OCI-M1 (cell line): ENCODE measurements at places on chromosomes 12 and 14.

GRCh38 chr12:85507456-85507855 lies 227.4 kb downstream of the ALX1 start:
- DNase-seq, result no peak

- DNase-seq, result peak; percentile 58
Measured at GRCh38 chr12:49698619-49699545, 8.3 kb downstream of the FMNL3 start.

DNA sequence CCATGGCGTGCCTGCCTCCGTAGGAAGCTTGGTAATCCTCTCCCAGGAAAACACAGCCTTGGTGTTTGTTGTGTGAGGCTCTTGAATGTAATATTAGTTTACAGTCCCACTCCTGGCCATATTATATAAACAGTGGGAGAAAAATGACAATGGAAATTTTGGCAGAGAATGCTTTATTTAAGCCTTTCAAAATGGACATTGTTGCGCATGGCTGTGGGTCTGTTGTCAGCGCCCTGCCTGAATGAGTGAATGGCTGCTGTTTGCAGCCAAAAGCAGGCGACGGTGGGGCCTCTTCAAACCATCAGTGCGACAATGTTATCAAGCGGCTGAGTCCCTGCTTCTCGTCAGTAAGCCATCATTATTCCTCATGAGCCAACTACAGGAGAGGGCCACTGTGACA lies 201.8 kb upstream of the RMST start:
- DNase-seq, result no peak

GRCh38 chr12:90301561-90302133 lies 593.0 kb upstream of the ATP2B1 start:
- DNase-seq, result no peak

GRCh38 chr12:123944696-123945095 lies 27.9 kb downstream of the CCDC92 start:
- no peak for DNase-seq

GRCh38 chr14:73789989-73790581 lies 61.5 kb upstream of the PTGR2 start:
- DNase-seq, result no peak

- no peak for DNase-seq
Measured at GRCh38 chr12:80589077-80589476, 118.4 kb upstream of the MYF6 start.

DNA sequence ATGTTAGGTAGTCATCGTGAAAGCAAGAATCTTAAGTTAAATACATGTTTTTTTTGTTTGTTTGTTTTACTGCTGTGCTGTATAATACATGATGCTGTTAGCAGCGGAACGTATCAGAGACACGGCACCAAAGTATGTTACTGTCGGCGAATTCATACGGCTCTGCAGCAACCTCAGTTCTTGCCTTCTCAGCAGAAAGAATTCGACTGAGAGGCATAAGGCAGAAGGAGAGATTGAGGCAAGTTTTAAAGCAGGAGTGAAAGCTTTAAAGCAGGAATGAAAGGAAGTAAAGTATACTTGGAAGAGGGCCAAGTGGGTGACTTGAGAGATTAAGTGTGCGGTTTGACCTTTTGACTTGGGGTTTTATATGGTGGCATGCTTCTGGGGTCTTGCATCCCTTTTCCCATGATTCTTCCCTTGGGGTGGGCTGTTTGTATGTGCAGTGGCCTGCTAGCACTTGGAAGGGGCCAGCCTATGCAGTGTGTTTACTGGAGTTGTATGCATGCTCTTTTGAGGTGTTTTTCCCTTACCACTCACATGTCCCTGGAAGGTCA lies 23.7 kb downstream of the LEMD3 start:
- peak; percentile 57 for DNase-seq

- DNase-seq, result no peak
Measured at GRCh38 chr12:24875014-24875413, 73.9 kb downstream of the BCAT1 start.

DNA sequence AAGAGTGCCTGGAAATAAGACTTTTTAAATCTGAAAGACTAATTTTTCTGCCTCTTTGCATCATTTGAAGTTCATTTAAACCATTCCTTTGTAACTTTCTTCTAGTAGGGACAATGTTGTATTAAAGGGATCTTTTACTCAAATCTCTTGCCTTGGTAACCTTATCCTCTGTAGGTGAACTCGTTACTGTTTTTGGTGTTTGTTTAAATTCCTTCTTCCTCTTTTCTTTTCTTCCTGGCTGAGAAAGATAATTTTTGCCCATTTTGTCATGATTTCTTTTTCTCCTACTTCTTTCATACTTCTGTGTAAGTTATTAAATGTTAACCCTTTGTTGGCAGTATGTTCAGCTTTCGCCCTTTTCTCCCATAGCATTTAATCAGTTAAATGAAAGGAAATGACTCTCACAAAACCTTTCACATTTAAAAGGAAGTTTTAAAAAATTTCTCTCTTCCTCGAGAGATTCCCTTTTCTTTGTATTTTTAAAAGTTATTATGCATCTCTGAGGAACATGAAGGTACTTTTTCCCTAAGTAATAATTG lies 10.3 kb downstream of the VEZT start:
- peak; percentile 68 for DNase-seq

GRCh38 chr12:9856151-9856550 lies 13.0 kb downstream of the CLEC2B start:
- peak; percentile 23 for DNase-seq

DNA sequence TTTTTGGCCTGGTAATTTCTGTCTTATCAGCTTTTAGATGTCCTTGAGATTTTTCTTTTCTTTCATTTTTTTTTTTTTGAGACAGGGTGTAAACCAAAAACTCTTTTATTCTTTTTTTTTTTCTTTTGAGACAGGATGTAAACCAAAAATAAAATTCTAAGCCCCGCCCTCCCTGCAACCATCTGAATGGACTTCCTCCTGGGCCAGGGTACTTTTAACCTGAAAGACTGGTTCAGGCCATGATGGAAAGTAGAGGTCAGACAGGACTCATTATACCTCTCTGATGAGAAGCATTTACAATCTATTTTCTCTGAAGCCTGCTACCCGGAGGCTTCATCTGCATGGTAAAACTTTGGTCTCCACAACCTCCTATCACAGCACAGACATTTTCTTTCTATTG lies 33.5 kb upstream of the TCL1B start:
- DNase-seq, result peak; percentile 4

DNA sequence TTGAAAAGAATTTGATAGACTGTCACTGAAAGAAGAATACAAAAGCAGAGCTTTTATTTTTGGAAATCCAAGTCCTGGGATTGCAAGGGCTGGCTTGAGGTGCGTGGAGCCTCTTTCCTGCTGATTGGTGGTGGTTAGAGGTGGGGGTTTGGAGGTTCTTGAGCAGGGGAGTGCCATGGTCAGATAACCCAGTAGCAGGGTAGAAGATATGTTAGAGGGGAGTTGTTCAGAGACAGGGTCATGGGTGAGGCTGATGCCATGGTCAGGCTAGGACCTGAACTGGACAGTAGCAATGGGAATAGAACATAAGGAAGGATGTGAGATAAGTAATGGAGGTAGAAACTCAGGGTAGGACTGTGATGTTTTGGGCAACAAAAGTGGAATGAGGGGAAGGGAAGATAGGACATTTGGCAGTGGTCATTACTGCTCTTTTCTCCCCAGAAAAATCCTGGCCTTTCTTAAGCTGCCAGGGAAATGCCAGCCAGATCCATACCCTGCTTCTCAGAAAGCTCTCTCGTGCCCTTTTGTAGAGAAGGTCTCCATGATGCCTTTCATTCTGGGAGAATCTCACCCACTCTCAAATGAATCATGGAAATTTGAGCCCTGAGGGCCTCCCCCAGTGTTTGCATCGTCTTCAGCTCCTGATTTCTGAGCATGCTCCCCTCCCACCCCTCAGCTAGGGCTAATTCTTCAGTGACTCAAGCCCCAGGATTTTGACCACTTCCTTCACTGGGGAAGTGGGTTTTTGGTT lies 9.5 kb downstream of the EMP1 start:
- DNase-seq, result no peak

DNA sequence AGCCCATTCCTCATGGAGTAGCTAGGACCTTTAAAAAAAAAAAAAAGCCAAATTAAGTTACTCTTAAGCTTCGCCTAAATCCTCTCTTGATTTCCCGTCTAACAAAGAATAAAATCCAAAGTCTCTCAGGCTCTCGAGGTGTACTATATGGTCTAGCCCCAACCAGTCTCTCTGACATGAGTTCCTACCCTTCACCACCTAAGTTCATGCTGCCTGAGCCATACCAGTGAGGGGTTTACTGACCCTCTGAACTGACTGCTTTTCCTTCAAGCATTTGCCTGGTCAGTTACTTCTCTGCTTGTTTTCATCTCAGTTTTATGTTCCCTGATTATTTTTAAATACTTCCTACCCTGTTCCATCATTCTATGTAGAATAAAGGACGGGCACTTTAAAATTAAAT lies 58.2 kb upstream of the KCNMB4 start:
- DNase-seq, result no peak

DNA sequence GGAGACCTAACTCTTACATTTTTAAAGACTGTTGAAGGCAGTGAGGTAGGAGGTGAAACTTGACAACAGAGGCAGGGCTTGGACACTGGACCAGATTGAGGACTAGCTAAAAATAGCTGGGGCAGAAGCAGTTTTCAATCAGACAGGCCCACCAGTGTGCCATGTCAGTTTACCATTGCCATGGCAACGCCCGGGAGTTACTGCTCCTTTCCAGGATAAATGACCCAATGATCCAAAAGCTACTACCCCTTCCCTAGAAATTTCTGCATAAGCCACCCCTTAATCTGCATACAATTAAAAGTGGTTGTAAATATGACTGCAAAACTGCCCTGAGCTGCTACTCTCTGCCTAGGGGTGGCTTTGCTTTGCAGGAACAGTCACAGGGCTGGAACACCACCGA lies 53.2 kb upstream of the PKP2 start:
- no peak for DNase-seq

DNA sequence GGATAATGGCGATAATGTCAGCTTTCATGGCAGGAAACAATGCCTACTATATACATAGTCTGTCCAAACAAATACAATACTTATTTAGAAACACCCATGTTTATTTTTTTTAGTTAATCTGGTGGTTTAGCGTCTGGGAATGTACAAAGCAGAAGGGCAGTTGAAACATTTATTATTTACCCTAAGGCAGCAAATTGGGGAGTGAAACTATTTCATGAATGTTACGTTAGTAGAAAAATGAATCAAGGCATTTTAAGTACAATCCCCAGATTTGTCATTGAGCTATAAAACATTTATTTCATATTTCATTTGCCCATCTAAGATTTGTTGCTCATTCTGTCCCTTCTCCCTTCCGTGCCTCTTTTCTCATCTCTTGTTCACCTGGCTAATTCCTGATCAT lies 87.1 kb upstream of the ATF1 start:
- no peak for DNase-seq

DNA sequence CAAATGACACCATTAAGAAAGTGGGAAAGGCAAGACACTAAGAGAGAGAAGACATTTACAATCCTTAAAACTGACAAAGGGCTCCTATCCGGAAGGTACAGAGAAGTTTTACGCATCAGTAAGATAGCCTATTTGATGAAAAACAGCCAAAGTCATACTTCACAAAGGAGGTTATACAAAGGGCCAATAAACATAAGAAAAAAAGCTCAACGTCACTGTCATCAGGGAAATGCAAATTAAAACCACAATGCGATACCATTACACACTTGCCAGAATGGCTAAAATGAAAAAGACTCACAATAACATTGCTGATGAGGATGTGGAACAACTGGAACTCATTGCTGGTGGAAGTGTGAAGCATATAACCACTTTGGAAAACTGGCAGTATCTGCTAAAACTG lies 168.6 kb upstream of the FAR2 start:
- DNase-seq, result no peak

DNA sequence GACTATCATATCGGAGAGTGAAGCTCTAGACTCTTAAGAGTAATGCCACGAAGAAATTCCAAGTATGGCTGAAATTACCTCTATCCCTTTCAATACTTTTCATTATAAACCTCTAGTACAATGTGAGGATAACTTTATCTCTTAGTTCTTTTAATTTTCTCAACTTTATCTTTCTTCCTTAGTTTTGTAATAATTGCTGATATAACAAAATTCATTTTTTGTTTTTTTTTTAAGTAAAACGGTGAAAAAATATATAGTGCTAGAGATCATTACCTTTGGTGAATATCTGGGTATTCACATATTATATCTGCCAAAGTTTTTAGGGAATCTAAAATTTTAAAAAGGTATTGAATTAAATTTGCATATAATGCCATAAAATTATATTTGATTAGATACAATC lies 19.5 kb upstream of the DNAAF2 start:
- no peak for DNase-seq

DNA sequence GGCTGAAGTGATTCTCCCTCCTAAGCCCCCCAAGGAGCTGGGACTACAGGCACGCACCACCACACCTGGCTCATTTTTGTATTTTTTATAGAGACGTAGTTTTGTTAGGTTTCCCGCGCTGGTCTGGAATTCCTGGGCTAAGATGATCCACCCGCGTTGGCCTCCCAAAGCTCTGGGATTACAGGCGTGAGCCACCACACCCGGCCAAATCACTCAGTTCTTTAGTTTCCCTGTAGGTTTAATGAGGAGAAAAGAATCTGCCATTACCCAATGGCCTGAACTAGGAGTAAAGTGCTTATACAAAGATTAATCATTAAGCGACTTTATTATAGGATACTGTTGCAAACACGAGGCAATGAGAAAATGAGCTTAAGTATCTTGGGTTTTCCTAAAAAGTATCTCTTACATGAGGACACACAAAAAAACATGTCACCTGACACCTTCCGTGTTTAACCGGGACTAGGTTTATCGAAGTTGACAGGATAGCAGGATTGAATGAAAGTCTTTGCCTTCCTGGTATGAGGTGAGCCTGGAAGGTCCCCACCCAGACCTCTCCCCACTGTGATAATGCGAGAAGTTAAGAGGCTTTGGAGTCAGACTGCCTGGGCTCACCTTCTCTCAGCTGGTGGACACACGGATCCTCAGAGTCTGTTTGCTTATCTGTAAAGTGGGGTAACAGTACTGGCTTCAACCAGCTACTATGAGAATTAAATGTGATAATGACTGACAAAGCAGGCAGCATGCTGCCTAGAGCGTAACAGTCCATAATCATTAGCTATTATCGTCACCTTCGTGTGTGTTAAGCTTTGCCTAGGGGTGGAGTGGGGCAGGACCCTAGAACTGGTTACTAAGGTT lies 133.5 kb upstream of the KRAS start:
- DNase-seq, result no peak

DNA sequence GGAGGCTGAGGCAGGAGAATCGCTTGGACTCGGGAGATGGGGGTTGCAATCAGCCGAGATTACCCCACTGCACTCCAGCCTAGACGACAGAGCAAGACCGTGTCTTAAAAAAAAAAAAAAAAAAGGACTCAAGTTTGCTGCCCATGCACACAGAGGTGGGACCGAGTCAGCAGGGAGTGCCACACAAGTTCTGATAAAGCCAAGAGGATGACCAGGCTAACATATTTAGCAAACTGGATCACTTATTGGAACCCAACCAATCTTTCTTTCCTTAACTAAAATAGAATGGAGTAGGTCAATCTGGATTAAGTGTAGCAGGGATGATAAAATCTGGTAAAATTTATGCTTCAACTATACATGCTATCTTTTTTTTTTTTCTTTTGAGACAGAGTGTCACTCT lies 190.4 kb upstream of the FOXN3 start:
- DNase-seq, result no peak

- DNase-seq, result no peak
Measured at GRCh38 chr12:72144553-72144952, 127.6 kb upstream of the TRHDE start.

GRCh38 chr14:71532344-71532743 lies 399.9 kb upstream of the RGS6 start:
- no peak for DNase-seq
